ENCODE measurements at places on chromosomes 1 and 21.
A peak's percentile ranks its signal among the peaks of the same experiment; 100 is the strongest.

DNA sequence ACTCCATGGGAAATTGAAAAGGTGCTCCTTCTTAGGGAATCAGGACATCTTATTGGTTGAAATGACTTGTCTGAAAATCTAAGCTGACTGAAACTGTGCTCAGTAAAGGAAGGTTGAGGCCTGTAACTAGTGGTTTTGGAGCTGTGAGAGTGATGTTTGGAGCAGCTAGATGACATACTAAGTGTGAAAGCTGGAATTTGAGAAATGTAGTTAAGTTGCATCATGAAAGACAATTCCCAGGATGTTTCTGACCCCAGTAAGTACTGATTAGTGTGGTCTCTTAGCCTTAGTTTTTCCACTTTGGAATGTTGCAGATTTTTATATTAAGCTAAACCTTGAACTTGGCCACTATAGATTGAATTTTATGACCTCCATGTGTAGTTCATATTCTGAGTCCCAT is 154.9 kb downstream of the PAPPA2 start:
- no peaks in the 10 kb centered on the region for H3K4me1 ChIP-seq
- peak; percentile 14 for DNase-seq
- H3K27me3 ChIP-seq: no peaks in the 10 kb centered on the region
- H3K36me3 ChIP-seq: no peaks in the 10 kb centered on the region
- no peak overlapping the region for H3K4me3 ChIP-seq
- H3K27ac ChIP-seq: no peak overlapping the region

DNA sequence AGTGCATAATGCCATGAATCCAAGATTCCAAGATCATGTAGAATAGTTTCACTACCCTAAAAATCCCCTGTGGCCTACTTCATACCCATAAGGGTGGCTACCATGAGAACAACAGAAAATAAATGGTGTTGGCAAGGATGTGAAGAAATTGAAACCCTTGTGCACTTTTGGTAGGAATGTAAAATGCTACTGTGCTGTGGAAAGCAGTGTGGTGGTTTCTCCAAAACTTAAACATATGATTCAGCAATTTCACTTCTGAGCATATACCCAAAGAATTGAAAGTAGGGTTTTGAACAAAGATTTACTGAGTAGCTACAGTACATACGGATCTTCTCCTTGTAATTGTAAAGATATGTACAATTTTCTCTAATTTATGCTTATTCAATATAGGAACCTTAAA is 16.0 kb downstream of the FNBP1L start:
- no peak for DNase-seq
- no peak overlapping the region for H3K4me3 ChIP-seq
- no peaks in the 10 kb centered on the region for H3K36me3 ChIP-seq
- H3K27me3 ChIP-seq: no peaks in the 10 kb centered on the region
- H3K27ac ChIP-seq: no peak overlapping the region

DNA sequence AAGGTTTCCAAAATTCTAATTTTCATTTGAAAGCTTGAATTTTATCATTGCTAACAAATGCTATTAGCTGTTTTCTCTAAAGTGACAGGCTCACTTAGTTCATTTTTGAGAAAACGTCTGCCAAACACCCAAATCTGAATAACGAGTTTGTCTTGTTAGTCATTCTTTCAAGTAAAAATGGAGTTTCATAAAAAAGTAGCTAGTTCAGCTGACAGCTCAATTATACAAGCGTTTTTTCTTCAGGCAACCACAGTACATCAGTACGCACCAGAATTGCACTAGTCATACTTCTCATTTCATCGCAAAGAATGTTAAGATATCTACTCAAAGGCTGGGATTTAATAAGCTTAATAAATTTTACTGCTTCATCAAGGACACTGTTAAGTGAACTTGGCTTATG is 72.3 kb upstream of the SLFNL1 start:
- H3K27me3 ChIP-seq: no peaks in the 10 kb centered on the region
- no peaks in the 10 kb centered on the region for H3K4me1 ChIP-seq
- no peaks in the 10 kb centered on the region for H3K36me3 ChIP-seq
- no peak overlapping the region for H3K4me3 ChIP-seq
- H3K27ac ChIP-seq: no peak overlapping the region

DNA sequence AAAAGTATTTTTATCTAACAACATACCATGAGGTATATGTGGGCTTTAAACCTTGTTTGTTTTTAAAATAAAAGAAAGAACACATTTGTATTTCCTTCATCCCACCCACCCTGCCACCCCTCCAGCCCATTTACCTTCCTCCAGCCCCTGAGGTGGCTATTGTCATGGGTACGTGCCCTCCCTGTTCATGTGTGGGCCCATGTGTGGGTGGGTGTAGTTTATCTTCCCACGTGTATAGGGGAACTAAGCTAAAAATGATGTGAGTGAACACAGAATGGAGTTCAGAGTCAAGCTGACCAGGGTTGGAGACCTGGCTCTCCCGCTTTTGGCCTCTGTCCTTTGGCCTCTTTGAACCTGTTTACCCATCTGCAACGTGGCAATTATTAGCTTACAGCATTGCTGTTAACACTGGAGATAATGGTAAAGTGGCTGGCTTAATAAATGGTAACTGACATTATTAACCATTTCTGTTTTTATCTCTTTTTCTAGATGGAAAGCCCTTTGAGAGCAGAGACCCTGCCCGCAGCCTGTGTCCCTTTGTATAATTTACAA is 78.1 kb upstream of the WDR26 start:
- H3K27me3 ChIP-seq: no peaks in the 10 kb centered on the region
- H3K4me1 ChIP-seq: peaks cover 23% of the 10 kb centered on the region
- no peak for DNase-seq
- no peak overlapping the region for H3K27ac ChIP-seq
- H3K4me3 ChIP-seq: no peak overlapping the region
- no peaks in the 10 kb centered on the region for H3K36me3 ChIP-seq

- H3K4me1 ChIP-seq: peaks cover 5% of the 10 kb centered on the region
- H3K27me3 ChIP-seq: peaks cover 55% of the 10 kb centered on the region
- no peaks in the 10 kb centered on the region for H3K36me3 ChIP-seq
- no peak overlapping the region for H3K27ac ChIP-seq
- H3K4me3 ChIP-seq: no peak overlapping the region
- no peak for DNase-seq
These were observed 10.6 kb upstream of the OLIG2 start for GRCh38 chr21:33015096-33015495.

GRCh38 chr1:173093691-173094445 is 43.1 kb upstream of the TNFSF18 start:
- no peak overlapping the region for H3K4me3 ChIP-seq
- no peaks in the 10 kb centered on the region for H3K27me3 ChIP-seq
- no peaks in the 10 kb centered on the region for H3K36me3 ChIP-seq
- no peak overlapping the region for H3K27ac ChIP-seq
- peak; percentile 29 for DNase-seq

DNA sequence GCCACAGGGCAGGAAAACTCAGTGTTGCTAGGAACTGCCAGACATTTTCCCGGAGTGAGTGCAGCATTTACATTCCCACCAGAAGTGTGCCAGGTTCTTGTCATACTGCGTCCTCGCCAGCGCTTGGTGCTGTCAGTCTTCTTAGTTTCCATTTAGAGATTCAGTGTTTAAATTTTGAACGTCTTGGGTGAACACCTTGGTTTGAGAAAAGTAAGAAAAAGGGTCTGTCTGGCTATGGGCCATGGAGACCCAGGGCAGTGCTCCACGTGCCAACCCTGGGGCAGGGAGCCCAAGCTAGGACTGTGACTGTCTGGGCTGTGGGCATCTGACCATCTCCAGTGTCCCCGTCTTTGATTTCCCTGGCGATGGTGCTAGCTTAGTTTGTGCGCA is 16.0 kb downstream of the IBA57 start:
- no peaks in the 10 kb centered on the region for H3K4me1 ChIP-seq
- H3K4me3 ChIP-seq: no peak overlapping the region
- no peaks in the 10 kb centered on the region for H3K36me3 ChIP-seq
- H3K27ac ChIP-seq: no peak overlapping the region

DNA sequence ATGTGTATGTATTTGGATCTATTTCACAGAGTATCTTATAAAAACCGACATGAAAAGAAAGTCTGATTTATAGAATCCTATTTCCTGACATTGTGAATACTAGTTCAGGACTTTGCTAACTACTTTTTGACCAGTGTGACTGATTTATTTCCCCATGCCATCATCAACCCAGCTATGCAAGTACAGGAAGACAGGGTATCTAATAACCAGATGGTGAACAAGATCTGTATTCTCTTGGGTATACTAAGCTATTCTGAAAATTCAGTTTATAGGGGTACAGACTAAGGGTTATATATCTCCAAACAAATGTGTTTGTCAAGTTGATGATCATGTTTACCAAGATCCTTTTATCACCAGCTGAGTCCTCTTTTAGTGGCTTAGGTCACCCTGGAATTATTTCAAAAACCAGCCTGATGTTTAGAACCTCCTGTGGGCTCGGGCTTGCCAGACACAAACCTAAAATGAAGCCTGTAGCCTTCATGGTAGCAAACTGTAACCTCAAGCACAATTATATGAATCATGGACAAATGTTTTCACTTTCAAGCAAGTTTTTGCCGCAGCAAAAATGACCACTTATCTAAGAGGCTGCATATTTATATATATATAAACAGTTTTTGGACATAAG is 185.1 kb downstream of the FGGY start:
- H3K27me3 ChIP-seq: no peaks in the 10 kb centered on the region
- H3K36me3 ChIP-seq: no peaks in the 10 kb centered on the region
- peak; percentile 42 for DNase-seq
- H3K4me1 ChIP-seq: peaks cover 20% of the 10 kb centered on the region

GRCh38 chr1:168520052-168520751 is 23.6 kb downstream of the XCL2 start:
- H3K4me1 ChIP-seq: no peaks in the 10 kb centered on the region
- H3K27me3 ChIP-seq: no peaks in the 10 kb centered on the region
- H3K4me3 ChIP-seq: no peak overlapping the region
- H3K36me3 ChIP-seq: no peaks in the 10 kb centered on the region

DNA sequence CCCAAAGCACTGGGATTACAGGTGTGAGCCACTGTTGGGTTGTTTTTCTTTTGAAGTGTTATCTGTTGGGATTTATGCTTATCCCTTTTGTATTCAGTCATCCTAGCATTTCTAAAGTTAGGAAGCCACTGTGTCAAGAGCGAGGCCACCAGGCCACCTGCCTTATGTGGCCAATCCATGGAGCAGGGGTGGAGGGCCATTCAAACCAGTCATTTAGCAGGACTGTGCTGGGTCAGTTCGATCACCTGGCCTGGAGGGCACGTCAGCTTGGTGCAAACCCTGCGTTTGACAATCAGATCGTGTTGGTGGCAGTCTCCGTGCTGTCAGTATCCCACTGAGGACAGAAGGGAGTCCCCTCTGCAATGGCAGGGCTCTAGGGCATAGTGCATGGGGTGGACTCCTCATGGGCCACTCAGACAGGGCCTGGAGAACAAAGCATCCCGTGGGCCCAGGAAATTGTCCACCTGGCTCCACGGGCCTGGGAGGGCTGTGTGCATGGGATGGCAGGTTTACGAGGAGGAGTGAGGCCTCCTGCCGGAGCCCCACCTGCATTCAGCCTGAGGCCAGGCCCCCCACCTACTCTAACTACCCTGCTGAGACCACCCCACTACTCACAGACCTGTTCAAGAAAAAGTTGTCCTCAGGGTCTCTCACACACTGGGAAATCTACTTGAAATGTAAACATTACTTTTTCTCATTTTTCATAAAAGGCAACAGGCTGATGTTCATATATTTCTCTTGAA is 242.3 kb downstream of the SDCCAG8 start:
- H3K27me3 ChIP-seq: no peaks in the 10 kb centered on the region
- no peak overlapping the region for H3K4me3 ChIP-seq
- H3K4me1 ChIP-seq: peaks cover 35% of the 10 kb centered on the region
- no peak for DNase-seq
- H3K36me3 ChIP-seq: 0 out of 2 replicates have a peak, but pooled peaks cover 8% of the 10 kb centered on the region

DNA sequence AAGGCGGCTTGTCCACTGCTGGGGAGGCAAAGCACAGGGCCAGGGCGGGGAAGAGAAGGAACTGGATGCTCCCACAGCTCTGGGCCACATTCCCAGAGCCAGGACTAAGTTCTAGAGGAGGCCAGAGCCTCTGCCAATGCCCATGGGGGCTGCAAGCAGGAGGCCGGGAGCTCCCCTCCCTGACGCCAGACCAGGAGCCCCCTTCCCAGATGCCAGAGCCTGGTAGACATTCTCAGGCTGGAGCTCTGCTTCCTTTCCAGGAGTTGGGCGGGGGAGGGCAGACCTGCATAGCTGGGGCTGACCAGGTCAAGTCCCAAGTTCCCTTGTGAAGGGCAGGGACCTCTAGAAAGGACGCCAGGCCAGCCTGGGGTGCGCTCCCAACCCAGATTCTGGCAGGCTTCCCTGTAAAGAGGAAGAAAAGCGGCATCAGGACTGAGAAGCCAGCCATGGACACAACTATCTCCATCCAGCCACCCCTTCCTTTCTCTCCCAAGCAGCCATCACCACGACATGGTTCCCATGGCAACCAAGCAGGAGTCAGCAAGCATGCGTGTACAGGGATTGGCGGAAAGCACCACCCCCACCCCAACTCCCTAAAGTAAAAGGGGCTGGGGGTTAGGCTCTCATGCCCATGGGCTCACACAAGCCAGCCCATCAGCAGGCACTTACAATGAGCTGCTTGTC is 13.4 kb downstream of the KIF21B start:
- DNase-seq: no peak
- no peaks in the 10 kb centered on the region for H3K4me1 ChIP-seq
- no peak overlapping the region for H3K27ac ChIP-seq
- H3K36me3 ChIP-seq: no peaks in the 10 kb centered on the region
- no peak overlapping the region for H3K4me3 ChIP-seq

GRCh38 chr1:47547753-47548573 is 110.1 kb downstream of the FOXD2 start:
- H3K27me3 ChIP-seq: no peaks in the 10 kb centered on the region
- no peak overlapping the region for H3K4me3 ChIP-seq
- no peaks in the 10 kb centered on the region for H3K4me1 ChIP-seq
- H3K27ac ChIP-seq: no peak overlapping the region
- H3K36me3 ChIP-seq: no peaks in the 10 kb centered on the region
- peak; percentile 22 for DNase-seq

GRCh38 chr1:160367516-160367900 is 637 bp downstream of the NHLH1 start:
- no peaks in the 10 kb centered on the region for H3K36me3 ChIP-seq
- no peaks in the 10 kb centered on the region for H3K4me1 ChIP-seq
- no peak overlapping the region for H3K4me3 ChIP-seq
- no peaks in the 10 kb centered on the region for H3K27me3 ChIP-seq

DNA sequence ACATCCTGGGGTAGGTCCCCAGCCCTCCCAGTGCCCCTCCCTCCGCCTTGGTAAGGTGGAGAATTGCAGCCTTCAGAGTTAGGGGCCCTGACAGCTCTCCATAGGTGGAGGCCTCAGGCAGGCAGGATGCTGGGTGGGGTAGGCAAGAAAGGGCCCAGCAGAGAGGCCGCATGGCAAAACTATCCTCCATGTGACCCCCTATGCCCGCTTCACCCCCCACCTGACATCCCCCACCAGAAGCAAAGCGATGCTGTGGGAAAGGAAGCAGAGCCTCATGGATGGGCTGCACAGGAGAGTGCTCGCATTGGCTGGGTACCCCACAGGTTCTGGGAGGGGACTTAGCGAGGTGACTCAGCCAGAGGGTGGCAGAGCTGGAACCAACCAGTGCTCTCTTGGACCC is 1.6 kb downstream of the S100A9 start:
- H3K27ac ChIP-seq: no peak overlapping the region
- peaks cover 11% of the 10 kb centered on the region for H3K27me3 ChIP-seq
- no peaks in the 10 kb centered on the region for H3K36me3 ChIP-seq
- no peak for DNase-seq
- H3K4me3 ChIP-seq: no peak overlapping the region

Measured in GM23248 (cell line).